ENCODE measurements at places on chromosomes 2 and 18.

GRCh38 chr18:41700416-41700815 is 254.6 kb upstream of the PIK3C3 start:
- DNase-seq = no peak

DNA sequence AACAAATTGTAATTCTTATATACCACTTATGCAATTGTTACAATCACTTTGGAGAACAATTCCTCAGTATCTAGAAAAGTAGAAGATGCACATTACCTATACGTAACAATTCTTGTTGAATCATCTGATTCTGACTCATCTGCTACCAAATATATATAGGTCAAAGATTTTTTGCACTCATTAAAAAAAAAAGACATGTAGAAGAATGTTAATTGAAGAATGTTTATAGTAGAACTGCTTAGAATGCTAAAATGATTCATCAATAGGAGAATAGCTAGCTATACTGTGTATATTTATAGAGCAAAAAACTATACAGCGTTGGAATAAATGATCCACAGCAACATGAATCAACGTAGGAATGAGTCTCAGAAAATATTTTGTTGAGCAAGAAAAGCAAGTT is 29.5 kb upstream of the STAT1 start:
- no peak for DNase-seq

GRCh38 chr2:207311316-207312005 is 145.7 kb upstream of the KLF7 start:
- DNase-seq = no peak

DNA sequence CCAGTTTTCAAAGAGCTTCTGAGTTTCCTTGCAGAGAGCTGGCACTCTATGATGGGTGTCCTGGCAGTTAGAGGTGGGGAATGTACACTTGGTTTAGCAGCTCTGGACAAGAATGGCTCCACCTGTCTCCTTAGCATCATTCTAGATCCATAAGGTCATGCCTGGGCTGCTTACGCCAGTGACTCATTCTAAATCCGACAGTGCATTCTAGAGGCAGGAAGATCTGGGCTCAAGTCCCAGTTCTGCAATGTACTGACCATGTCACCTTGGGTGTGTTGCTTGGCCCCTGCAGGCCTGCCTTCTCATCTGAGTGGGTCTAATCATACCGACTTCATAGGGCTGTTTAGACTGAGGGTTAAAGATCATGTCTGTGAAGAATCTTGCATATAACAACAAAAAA is 46.5 kb downstream of the PTGR3 start:
- no peak for DNase-seq

GRCh38 chr2:85704800-85705679 is 10.9 kb downstream of the GNLY start:
- no peak for DNase-seq

DNA sequence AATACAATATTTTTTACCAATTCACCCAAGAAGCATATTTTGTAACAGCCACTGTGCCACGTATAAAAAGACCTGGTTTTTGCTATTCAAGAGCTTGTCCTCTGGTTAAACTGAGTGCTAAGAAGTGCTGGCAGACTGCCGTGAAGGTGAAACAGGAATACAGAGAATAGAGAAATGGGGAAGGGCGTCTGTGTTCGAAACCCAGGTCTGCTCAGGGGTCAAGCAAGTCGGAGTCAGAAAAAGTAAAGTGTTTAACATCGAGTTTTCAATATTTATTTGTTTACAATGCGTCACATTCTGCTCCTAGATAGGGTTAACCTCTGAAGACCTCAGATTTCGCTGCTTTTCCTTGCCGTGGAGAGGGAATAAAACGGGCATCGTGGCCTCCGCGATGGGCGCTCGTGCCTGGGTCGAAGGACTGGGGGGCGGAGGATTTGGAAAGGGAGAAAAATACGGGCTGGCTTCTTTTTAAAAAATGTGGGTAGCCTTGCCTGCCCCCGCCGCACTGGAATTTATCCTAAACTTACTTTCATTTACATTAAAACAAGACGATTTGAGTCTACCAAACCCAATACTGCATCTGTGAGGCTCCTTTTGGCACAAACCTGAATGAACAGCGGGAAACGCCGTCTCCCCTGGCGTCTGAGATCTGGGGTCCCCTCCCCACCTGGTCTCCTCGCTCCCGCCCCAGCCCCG is 1.1 kb upstream of the SNTG2 start:
- DNase-seq = no peak

GRCh38 chr2:232354069-232354468 is 24.5 kb upstream of the ALPP start:
- DNase-seq = no peak

DNA sequence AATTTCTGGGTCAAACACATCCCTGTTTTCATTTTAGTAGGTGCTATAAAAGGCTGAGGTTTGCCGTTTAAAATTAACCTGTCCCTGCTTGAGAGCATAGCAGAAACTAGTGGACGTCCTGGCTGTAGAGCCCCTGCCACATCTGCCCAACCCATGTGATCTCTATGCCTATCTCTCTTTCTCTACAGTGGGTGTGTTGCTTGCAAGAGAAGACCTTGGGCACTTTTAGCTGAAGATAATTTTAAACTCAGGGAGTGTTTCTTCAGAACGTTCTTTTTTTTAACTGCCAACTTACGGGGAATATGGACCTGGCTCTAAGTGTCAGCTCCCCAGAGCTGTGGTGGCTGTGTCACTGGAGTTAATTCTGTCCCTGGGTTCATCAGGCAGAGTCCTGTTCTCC is 100.6 kb downstream of the NRP2 start:
- no peak for DNase-seq

GRCh38 chr18:58572181-58572580 is 56.7 kb downstream of the ALPK2 start:
- DNase-seq = no peak

- DNase-seq = peak; percentile 31
Measured at GRCh38 chr2:85131116-85131515, 2.1 kb upstream of the TCF7L1 start.

- no peak for DNase-seq
Measured at GRCh38 chr2:209471037-209471436, 47.2 kb downstream of the MAP2 start.

- DNase-seq = no peak
Measured at GRCh38 chr18:51092117-51092516, 62.1 kb downstream of the SMAD4 start.

DNA sequence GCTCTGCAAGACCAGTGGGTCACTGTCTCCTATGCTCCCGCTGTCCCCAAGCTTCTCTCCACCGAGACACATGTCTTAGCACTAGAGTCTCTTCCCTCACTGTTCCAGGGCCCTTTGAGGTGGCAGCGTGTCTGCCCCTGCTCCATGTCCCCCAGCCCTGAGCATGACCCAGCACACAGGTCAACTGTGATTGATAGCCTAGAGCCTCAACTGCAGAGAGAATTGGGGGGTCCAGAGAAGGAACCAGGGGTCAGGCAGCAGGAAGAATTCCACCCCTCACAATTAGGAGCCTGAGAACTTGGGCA is 54.6 kb upstream of the ODC1 start:
- no peak for DNase-seq

Measured in glutamatergic neuron (in vitro differentiated cells).